ENCODE measurements at places on chromosomes 1 and 21. TPM values are rescaled to one million over a fixed set of nuclear protein-coding genes. Genes with fewer than 3 reads are reported as not detected.

GRCh38 chr21:22791376-22791775 lies 1793.2 kb downstream of the NCAM2 start:
- no peak for DNase-seq

DNA sequence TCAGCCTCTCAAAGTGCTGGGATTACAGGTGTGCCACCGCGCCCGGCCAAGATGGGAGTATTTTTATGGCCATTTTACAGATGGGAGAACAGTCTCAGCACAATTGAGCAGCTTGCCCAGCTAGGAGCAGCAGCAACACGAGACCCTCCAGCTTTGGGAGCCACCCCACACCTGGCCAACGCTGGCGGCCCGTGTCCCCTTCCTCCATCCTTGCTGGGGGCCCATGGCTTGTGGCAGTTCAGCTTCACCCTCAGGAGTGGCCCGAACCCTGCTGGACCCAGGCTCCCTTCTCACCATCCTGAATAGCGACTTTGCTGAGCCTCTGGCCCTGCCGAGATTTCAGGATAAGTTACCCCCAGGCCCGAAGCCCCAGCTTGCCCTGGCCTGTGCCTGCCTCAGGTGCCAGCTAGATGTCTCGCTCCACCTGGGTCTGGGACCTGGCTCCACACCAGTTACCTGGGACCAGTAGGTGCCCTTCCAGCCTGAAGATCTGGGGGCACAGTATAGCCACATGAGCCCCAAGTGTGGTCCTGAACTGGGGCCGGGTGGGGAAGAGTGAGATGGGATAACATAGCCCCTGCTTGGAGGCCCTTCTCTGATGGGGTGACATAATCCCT lies 19.2 kb downstream of the SLC66A1 start:
- DNase-seq = no peak

GRCh38 chr1:44261962-44262361 lies 48.7 kb downstream of the DMAP1 start:
- no peak for DNase-seq

DNA sequence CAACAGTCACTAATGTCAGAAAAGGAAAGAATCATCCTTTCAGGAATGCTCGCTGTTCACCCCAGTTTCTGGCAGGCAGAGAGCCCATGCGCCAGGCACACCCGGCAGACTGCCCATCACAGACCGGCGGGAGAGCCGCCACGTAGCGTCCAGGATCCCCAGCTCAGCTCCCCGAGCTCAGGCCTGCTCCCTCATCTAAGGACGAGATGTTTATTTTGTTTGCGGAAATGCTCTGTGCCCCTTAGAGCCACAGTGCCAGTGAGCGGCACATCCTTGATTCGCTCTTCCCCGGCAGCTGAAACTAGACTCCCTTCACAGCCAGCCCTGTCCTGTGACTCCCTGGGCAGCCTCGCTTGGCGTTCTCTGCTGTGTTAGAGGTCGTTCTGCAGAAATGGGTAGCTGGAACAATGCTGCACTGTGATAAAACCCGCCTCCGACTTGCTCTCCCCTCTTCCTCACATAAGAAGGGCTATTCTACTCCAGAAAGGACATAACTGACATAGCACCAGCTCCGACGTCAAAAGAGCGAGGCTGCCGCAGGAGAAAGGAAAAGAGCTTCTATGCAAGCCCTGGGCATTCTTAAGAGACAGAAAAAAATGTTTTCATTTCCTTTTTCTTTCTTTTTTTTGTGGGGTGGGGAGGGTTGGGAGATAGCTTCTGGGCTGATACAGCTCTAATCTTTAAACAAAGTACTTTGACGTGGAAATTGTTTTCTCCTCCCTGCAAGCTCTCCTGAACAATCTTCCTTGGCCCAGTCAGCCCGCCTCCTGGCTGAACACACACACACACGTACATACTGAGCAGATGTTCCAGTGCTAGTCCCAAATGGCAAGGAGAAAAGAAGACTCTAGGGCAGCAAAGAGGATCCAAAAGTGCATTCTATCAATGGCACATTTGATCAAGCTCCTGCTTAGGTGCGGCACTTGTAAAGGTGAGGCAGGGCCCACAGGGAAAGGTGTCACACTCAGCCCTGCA lies 37.2 kb downstream of the MRAP start:
- DNase-seq = no peak

DNA sequence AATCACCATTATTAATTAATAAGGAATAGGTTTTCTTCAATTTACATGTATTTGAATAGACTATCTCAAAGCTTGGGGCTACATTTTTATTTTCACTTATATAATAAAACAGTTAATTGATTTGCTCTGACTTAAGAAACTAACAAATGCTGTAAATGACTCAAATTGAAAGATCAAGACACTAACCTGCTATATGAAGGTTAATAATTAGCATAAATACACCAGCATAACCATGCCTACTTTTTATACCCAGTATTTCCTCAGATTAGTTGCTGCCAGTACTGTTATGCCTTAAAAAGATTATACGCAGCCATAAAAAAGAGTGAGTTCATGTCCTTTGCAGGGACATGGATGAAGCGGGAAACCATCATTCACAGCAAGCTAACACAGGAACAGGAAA lies 1545.1 kb downstream of the AMY1C start:
- no peak for DNase-seq

GRCh38 chr1:232292239-232292638 lies 337.7 kb downstream of the SIPA1L2 start:
- DNase-seq = peak; percentile 61

- peak; percentile 75 for DNase-seq
Measured at GRCh38 chr1:93670141-93670540, 11.5 kb downstream of the BCAR3 start.

DNA sequence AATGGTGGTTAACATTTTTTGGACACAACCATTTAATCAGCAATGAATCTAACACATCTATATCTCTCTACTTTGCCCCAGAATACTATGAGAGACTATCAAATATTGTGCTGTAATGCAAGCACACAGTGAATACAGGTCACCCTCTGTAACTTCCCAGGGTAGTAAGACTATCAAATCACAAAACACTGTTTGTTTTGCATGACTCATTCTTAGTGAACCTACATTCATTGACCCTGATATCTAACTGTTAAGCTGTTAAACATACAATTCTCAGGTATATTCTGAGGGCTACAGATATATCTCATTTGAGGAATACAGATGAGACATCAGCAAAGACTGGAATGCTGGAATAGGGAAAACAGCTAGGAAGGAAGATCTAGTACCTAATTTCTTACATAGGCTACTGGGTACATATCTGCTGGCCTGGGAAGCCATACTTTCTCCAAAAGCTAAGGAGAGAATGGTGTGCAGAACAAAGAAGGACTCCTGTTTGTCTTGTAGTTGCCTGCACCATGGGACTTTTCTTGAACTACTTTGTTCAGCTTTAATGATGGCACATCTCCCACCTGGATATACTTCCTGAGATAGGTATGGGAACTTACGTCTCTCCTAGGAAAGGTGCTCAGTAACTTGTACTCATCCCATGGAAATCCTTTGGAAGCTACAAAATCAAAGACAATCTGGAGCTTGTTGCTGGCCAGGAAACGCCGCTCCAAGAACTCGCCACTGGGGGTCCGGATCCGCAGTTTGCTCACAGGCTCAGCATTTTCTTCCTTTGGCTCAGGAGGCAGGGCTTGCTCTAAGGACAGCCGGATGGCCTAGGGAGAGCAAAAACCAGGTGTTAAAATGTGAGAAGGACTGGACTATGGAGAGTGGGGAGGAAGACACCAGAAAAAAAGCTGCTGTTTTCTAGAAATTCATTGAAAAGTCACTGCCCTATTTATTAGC lies 51.9 kb upstream of the DMRTA2 start:
- DNase-seq = no peak

GRCh38 chr1:230822092-230822581 lies 46.2 kb downstream of the C1orf198 start:
- DNase-seq = no peak

DNA sequence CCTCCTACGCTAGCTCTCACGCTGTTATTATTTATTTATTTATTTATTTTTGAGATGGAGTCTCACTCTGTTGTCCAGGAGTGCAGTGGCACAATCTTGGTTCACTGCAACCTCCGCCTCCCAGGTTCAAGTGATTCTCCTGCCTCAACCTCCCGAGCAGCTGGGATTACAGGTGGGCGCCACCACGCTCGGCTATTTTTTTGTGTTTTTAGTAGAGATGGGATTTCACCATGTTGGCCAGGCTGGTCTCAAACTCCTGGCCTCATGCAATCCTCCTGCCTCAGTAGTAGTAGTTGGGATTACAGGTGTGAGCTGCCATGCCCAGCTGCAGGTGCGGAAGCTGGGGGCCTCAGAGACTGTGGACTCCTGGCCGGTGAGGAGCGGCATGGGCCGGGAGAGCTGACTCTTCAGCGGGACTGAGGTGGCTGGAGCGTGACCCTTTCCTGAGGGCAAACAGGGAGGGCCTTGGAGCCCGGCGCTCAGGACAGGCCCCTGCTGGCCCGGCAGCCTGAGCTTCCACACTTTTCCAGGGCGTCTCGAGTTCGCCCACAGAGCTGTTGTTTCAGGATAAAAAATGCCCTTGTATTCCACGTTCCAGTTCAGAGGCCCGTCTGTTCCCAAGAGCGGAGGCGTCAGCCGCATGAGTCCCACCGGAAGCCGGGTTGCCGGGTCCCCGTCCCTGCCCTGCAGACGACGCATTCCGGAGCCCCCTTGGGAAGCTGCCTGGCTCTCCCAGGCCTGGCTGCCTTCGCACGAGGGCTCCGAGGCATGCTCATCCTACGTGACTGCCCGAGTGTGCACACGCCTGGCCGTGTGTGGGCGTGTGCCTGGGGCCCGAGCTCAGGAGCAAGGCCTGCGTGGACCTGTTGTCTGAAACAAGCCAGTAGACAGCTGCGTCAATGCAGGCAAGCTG lies 126.2 kb downstream of the SIK1 start:
- DNase-seq = no peak

The CLEC20A gene
- total RNA-seq = 0.20 TPM

- no peak for DNase-seq
Measured at GRCh38 chr1:15004396-15004795, 149.2 kb upstream of the TMEM51 start.

The FOXO6 gene
- total RNA-seq = 1.9 TPM

DNA sequence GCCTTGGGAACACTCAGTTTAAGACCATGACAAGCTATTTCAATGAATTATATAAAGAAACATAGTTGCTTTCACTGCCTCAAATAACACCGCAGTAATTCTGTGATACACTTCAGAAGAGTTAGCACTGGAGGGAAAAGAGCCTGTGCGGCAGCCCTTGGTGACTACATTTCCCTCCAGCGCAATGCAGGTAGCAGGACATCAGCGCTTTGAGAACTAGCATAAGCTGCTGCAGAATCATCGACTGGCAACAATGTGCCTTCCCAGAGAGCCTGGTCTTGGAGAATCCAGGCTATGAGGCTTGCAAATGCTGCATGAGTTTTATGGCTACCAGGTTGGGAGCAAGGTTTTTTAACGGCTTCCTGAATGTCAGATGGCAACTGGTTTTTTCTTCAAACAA lies 7.5 kb downstream of the NRIP1 start:
- no peak for DNase-seq

The ANGPTL3 gene
- total RNA-seq = not detected

The CR2 gene
- total RNA-seq = 0.20 TPM

DNA sequence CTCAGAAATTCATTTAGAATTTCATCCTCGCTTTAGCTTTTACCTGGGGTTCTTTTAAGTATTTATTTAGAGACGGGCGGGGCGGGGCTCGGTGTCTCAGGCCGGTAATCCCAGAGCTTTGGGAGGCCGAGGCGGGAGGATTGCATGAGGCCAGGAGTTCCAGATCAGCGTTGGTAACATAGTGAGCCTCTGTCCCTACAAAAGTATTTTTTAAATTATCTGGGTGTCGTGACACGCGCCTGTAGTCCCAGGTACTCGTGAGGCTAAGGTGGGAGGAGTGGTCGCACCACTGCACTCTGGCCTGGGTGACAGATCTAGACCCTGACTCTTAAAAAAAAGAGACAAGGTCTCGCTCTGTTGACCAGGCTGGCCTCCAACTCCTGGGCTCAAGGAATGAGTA lies 942 bp upstream of the RSBN1 start:
- no peak for DNase-seq

DNA sequence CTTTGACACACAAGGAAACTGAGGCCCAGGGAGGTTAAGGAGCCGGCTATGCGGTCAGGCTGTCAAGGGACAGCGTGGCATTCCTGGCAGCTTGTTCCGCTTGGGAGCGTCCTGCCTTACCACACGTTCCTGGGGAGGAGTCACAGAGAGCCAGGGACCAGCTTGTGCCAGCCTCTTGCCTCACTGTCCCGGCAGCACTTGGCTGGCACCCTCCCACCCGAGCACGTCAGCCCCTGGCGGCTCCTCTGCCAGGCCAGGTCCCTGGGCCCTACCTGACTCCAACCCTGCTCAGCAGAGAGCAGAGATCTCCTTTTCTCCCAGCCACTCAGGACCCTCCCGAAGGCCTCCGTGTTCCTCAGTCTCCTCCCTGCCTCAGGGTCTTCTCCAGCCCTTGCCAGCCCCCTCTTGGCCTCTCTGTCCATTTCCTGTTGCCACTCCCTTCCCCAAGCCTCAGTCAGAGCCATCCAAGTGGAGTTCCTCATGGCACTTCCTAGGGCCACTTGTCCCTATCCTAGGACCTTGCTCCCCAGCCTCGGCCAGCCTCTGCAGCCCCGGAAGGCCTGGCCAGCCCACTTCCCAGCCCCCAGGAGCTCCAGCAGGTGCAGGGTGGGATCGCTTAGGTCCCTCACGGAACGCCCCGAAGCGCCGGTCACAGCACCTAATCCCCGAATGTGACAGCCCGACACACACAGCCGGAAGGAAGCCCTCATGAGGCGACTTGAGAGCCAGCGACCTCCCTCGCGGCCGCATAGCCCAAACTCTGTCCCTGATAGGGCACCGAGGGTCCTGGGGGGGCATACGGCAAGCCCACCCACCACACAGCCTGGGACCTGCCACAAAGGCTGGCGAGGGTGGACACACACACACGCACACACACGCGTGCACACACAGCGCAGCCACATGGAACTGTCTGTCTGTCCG lies 130.3 kb downstream of the CASZ1 start:
- DNase-seq = no peak

The FCRLB gene
- 2.4 TPM for total RNA-seq

DNA sequence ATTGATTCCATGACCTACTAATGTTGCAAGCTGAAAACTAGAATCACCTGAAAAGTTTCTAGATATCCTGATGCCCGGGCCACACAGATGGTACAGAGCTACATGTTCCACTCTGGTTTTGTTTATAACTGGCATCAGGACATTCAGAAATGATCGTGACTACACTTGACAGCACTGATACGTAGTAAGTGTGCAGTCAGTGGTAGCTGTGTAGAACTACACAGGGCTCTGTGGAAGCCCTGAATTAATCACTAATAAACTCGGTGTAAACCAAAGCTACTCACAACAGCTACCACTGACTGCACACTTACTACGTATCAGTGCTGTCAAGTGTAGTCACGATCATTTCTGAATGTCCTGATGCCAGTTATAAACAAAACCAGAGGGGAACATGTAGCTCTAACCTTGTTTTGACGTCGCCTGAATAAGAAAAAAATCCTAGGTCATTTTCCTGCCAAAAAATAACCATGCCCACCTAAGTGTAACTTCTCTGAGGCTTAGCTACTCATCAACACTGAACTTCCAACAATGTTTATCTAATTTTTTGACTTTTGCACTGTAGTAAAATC lies 149.7 kb downstream of the TGFBR3 start:
- DNase-seq = no peak

The TFF2 gene
- total RNA-seq = not detected
